Stimulated activated CD8-positive, alpha-beta memory T cell treated with anti-CD3 and anti-CD28 coated beads, Interleukin-2, amount 100 ng/mL, for 48 hours (primary cell): ENCODE measurements at places on chromosomes 1 and 21.

DNA sequence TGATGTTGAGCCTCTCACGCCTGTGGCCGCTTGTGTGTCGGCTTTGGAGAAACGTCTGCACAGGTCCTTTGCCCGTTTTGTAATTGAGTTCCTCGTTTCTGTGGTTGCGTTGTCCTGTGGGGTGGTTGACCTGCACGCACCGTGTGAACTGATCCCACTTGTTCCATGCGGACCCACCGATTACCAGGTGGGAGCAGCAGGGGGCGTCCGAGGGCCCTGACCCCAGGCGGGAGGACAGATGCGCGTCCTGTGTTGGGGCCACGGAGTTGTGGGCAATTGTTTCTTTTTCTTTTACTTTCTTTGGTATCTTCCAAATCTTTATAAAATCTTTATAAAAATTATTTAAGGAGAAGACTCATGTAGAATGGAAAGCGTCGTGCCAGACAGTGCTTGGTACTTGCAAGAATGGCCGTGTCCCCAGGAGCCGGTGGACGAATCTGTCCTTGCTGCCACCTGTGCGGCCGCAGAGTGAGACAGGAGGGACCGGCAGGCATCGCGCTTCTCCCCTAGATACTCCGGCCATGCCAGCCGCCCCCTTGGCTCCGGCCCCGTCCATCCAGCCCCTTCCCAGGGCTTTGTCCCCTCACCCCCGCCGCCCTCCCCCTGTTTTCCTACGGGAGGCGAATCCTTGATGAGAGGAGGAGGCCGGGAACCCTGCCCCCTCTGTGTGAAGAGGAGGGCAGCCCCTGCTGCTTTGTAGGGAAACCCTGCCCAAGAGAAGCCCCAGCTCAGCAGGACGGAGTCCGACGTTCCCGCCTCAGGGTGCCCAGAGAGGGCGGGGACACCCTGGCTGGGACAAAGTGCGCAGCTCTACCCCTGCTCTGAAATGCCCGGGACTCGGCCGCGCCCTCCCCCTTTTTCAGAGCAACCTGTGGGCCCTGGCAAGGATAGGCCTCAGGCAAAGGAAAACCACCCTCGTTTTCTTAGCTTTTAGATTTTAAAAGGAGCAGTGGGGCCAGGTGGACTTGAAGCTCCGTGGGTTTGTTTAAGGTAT lies 41.7 kb downstream of the PRKCZ start:
- DNase-seq, result peak; percentile 53

- DNase-seq, result no peak
Observed at GRCh38 chr1:69498711-69499110, 69.0 kb upstream of the LRRC7 start.

- DNase-seq, result no peak
Observed at GRCh38 chr1:30199563-30199962, 523.8 kb downstream of the MATN1 start.

- DNase-seq, result no peak
Observed at GRCh38 chr1:232748910-232749368, 56.3 kb upstream of the MAP10 start.

- no peak for DNase-seq
Observed at GRCh38 chr1:56890229-56890628, 35.6 kb downstream of the C8A start.

DNA sequence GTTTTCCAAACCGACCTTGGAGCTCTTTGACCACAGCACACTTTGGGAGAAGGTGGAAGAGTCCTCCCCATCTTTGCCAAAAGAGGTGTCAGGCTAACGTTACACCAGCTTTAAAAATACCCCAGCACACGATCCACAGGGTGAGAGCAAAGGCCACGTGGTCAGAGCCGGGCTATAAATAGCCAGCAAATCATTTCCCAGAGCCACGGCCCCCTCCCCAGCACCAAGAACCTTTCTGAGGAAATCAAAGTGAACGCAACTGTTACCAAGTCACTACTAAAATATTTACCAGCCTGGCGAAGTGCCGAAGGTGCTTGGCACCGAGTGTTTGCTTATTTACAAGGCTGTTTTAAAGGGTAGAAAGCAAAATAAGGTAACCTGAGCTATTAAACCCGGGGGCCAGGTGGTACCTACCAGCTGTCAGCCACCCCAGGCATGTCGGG lies 72.4 kb downstream of the CASZ1 start:
- DNase-seq, result no peak

GRCh38 chr1:33382661-33383415 lies 48.1 kb downstream of the PHC2 start:
- no peak for DNase-seq

DNA sequence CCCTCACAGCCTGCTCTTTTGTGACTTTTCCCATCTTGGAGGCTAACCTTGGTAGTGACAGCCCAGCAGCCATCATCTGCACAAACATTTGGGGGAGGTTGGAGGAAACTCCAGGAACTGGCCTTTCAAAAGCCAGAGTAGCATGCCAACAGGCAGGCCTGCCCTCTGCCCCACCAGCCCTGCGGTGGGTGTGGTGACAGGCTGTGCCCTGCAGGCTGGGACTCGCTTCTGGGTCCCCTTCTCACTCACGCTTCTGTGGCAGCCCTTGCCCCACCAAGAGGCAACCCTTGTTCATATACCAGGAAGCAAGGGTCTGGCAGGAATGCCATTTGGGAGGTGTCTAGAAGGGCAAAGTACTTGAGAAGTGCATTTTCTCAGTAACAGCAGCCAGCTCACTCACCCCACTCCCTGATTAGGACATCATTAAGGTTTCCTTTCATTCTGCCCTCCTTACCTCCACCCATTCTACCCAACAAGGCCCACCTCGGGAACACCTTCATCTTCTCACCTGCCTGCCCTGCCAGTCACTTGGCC lies 20.8 kb upstream of the FAM3B start:
- DNase-seq, result no peak

DNA sequence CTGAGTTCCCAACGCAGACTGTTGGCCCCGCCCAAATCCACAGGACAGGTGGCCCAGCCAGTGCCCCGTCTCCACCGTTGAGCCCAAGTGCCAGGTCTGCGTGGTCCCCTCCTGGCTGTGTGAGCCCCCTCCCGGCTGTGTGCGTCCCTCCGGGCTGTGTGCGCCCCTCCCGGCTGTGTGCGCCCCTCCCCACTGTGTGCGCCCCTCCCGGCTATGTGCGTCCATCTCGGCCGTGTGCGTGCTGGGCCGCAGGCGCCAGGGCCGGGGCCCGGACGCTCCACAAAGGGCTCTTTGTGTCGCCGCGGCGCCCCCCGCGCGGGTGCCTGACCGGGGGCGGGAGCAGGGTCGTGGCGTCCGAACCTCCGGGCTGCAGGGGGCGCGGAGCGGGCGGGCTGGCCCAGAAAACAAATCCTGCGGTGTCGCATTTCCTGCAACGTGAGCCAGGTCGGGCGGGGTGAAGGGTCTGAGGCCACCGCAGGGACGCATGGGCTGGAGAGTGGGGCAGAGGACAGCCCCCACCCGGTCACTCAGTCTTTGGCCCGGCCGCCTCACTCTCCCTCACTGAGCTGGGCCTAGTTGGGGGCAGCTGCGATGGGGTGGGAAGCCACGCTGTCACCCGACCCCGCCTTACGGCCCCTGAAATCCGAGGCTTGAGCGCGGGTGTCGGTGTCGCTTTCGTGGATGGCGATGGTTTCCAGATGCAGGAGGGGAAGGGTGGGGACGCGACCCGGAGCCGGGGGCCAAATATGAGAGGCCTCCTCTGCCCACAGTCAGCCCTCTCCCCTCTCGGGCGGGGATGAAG lies 18.8 kb downstream of the TNFRSF25 start:
- no peak for DNase-seq

GRCh38 chr1:247517795-247518612 lies 18.2 kb downstream of the OR2C3 start:
- no peak for DNase-seq

- DNase-seq, result no peak
Observed at GRCh38 chr1:156122519-156123355, 8.2 kb downstream of the LMNA start.

- DNase-seq, result no peak
Observed at GRCh38 chr1:91057784-91058183, 35.9 kb upstream of the ZNF644 start.
